ENCODE measurements at places on chromosomes 12 and 14.

DNA sequence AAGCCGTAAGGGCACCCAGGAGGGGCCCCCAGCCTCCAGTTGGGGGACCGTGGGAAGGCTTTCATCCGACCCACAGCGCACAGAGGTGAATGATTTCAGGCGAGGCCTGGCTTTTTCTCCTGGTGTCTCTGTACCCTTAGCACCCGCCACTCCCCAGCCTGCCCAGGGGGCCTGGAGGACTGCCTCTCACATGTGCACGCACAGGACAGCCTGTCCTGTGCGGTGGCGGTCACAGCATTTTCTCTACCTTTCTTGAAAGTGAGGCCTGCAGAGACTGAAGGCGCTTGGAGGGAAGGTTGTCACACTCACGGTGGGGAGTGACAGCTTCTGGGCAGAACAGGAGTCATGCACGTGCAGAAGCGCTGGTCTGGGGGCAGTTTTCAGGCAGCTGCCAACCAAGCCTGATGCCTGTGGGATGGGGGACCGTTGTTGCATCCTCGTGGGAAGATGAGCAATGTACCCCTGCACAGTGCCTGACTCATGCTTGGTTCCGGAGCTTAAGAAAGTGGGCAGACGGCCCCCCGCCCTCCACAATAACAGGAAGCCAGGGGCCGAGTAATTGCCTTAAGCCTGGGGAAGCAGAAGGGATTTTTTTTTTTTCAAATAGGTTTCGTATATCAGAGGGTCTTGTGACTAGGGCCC lies 148.1 kb downstream of the TSPAN9 start:
- no peak for DNase-seq

- DNase-seq, result no peak
Measured at GRCh38 chr12:31647086-31647491, 12.4 kb upstream of the ETFBKMT start.

DNA sequence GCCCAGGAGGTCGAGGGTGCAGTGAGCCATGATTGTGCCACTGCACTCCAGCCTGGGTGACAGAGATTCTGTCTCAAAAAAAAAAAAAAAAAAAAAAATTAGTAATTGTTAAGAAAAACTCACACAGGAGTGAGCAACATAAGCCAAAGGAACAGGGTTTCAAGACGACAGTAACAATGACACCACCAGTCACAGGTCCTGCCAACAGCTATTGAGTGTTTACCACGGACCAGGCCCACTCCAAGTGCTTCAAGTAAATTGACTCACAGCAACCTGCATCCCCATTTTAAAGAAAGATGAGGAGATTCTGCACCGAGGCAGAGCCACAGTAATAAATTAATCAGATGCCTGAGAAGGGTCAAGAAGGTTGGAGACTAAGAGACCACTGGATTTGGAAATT lies 194.5 kb downstream of the DPF3 start:
- no peak for DNase-seq

DNA sequence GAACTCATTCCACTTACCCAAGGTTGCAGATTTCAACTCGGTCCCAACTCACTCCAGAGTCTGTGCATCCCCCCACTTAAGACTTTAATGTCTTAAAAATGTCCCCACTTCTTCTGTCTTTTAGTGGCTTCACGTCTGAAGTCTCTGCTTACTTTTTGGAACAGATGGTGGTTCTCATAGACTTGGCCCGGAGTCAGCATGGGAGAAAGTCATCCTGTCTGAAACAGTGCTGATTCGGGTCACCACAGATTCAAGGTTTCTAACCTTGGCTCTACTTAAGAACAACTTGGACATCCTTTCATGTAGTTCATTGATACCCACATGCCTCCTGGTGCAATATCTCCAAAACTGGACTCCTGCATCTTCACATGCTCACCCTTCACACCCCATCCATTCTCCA lies 26.0 kb downstream of the CHST11 start:
- DNase-seq, result no peak

- DNase-seq, result no peak
Measured at GRCh38 chr12:123731596-123731995, 19.4 kb downstream of the ATP6V0A2 start.

GRCh38 chr14:53509276-53510244 lies 356.4 kb upstream of the DDHD1 start:
- DNase-seq, result no peak

GRCh38 chr14:104268725-104269436 lies 130.5 kb downstream of the KIF26A start:
- no peak for DNase-seq

GRCh38 chr12:88299567-88300101 lies 157.5 kb downstream of the TMTC3 start:
- no peak for DNase-seq

GRCh38 chr14:68306934-68307789 lies 485.7 kb downstream of the ZFP36L1 start:
- DNase-seq, result no peak

- no peak for DNase-seq
Measured at GRCh38 chr14:33163109-33163508, 224.4 kb downstream of the NPAS3 start.

DNA sequence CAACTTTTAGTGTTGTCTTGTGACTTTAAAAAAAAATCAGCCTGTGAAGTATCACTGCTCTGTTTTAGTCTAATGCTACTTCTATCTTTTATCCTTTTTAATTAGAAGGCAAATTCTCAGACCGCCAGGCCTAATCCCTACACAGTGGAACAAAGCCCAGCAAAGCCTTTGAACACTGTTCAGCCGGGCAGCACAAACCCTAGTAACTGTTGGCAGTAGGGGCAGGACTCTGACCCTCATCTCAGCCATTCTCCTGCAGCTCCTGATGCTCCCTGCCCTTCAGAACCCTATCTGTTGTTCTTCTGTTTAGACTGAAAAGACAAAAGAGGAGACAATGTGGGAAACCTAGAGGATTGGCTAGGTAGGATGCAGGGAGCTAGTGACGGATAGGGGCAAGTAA lies 78.0 kb upstream of the OTX2 start:
- DNase-seq, result no peak

DNA sequence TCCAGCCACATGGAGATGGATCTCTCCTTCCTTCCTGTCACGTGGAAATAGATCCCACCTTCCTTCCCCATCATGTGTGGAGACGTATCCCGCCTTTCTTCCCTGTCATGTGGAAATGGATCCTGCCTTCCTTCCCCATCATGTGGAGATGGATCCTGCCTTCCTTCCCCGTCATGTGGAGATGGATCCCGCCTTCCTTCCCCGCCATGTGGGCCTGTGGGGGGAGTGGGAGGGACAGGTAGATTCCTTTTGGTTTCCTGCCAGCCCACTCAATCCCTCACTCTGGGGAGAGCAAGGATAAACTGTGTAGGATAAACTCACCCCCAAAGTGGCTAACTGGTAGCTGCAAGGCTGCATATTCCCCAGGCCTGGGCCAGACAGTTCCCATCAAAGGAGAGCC lies 31.7 kb upstream of the TDRD9 start:
- DNase-seq, result no peak

DNA sequence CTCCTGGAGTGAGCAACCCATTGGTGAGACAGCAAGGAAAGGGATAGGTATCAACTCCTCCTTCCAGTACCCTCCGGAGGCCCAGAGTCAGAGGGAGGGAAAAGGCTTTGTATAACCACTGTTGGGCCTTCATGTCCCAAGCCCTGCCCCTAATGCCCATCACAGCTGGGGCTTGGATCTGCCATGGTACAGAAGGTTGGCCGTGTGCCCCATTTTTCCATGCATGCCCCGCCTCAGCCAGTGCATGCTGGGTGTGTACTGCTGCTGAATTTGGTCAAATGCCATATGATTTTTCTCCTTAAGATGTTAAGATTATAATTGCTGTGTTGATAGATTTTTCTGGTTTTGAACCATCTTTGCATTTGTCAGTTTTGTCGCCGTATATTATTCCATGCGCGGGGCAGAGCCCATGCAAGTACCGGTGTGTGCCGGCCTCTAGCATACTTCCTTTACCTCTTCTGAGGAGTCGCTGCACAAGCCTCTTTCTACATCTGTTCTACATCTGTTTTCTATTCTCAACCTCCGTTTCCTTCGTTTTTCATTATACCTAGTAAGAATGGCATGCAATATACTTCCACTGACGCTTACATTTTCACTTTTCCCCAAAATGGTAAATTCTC lies 26.6 kb downstream of the PPP2R5C start:
- DNase-seq, result no peak

DNA sequence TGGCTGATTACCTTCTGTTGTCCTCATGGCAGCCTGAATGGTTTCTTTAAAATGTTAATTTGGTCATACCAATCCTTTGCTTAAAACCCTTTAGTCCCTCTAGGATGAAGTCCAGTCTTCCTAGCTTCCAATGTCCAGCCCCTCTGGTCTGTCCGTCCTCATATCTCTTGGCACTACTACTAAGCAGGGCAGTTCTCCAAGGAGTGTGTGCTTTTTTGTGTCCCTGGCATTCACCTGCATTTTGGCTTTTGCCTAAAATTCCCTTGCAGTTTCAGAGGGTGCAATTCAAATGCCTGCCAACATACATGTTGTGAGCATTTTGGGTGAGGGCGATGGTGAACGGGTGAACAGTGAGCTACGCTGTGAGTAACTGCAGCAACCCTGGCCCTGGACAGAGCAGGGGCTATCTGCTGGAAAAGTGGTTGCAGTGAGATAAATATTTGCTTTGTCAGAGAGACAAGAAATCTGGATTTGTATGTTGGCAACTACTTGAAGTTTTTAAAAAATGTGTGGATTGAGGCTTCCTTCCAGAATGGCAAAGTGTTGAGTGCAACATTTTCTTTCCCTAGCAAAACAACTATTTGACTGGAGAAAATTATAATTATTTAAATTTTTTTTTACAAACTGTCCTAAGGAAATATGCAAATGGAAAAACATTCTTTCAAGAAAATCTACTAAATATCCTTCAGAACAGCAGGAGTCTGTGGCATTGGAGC lies 14.6 kb downstream of the GALNT8 start:
- DNase-seq, result no peak

DNA sequence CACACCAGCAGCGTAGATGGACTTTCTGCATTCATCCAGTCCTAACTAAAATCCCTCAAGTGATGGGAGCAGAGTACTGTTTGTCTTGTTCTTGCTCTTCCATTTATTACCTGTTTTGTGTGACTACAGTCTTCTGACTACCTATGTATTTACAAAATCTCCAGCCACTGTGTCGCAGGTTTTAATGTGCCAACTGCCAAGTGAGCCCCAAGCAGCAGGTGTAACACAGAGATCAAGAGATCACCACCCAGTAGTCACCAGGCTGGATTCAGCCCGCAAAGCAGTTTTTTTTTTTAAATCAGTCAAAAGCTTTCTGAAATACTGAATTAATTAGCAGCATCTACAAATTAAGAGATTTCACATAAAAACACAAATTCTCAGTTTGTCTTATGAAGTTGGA lies 724.1 kb upstream of the USP15 start:
- DNase-seq, result no peak

DNA sequence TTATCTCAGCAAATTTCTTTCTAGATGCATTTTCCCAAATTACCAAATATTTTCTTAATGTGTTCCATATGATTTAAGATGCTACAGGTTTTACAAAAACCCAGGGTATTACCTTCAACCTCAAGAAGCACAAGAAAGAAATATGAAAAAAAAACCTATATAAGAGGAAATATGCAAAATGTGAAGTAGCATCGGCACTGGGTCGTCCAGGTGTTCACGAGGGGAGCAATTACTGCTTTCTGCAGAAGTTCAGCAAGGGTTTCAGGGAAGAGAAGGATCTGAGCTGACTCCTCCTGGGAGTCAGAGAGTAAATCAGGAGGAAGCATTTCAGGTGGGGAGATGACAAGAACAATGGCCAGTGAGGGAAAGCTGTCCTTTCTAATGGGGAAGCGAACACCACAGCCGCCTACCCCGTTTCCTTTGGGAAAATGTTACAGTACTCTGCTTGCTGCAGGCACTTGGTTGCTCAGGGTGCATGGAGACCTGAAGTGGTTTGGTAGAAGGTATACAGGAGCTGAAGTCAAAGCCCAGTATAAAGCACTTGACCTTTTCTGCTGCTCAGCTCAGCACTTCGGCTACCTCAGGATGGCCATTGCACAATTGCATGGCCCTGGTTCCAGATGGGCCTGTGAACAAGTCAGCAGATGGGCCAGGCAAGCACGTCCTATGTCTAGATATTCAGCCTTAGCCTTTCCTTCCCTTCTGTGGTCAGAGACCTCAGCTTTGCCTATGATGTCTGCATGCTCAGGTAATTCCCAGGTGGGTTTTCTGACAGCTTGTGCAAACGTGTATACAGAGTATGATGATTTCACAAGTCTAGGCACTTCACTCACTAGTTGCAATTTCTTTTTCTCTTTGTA lies 155.6 kb downstream of the PAX9 start:
- DNase-seq, result no peak

DNA sequence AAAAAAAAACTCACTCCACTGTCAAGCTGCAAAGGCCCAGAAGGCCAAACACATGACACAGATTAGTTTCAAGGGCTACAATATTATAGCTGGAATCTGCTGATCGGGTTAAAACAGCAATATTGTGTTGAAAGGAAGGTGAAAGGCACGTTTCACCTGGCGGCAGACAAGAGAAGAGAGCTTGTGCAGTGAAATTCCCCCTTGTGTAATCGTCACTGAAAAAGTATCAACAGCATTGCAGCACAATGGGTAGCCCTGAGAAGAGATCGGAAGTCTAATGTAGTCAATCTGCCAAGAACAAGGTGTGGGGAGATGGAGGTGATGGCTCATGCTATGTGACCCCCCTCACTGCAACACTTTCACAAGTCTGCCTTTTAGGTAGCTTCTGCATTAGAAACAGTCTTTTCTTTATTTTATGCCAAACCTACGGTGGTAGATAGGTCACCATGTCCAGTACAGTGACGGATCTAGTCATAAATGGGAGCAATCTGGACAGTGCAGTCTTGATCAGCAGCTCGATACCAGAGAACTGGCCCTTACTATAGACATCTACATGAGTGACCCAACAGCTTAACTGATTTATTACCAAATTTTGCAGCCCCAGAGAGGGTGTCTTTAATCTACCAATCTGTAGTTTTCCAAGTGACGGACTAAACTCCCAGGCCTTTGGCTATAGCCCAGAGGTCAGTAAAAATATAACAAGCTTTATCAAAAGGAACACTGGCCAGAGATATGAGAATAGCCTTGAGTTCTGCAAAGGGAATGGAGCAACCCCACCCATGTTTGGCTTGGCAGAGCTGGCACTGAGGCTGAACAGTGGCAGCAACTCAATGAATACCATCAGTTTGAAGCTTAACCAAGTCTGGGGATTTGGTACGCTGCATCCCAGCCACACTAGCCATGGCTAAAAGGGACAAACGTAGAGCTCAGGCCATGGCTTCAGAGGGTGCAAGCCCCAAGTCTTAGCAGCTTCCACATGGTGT lies 35.4 kb downstream of the SPTSSA start:
- DNase-seq, result no peak

GRCh38 chr14:72463291-72463866 lies 430.5 kb downstream of the DPF3 start:
- no peak for DNase-seq

GRCh38 chr14:43541356-43541755 lies 965.7 kb downstream of the FSCB start:
- DNase-seq, result no peak
